ENCODE measurements at places on chromosomes 12 and 14.
A peak's percentile ranks its signal among the peaks of the same experiment; 100 is the strongest.

- peak; percentile 76 for DNase-seq
Measured at GRCh38 chr12:111645433-111645832, 40.3 kb downstream of the BRAP start.

DNA sequence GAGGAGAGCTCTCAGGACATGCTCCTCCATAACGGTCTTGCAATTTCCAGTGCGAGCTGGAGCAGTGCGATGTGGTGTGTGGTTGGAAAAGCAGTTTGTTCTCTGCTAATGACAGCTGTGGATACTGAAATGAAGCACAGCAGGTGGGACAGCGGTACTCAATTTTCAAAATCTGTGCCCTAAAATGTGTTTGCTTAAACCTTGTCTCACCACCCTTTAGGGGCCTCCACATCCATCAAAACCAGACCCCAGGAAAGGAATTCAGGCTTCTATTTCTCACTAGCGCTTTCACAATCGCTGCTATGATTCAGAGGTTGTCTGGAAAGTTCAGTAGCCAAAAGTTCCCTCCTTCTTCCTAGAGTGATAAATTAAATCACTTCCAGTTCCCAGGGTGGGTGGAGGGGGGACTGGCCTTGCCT, 440.8 kb downstream of the EGLN3 start:
- peak; percentile 27 for DNase-seq

DNA sequence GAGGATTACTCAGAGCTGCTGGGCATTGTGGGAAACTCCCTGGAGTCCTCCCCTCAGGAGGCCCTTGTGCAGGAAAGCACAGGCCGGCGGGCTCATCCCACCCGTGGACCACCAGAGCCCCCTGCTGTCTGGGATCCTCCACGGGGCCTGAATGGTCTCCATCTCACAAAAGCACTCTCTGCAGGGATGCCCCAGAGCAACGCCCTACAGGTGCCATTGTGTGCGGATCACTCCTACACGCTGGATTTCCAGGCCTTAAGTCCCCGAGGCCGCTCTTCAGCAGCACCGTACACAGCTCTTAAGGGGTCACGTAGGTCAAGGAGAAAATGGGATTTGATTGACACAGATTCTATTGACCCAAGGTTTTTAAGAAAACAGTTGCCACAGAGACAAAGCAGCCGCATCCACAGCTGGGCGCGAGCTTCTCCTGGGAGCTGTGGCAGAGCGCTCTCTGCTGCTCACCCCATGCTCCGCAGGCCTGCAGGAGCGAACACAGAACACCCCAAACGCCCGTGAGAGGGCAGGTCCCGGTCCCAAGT, 36.7 kb upstream of the RIMBP2 start:
- no peak for DNase-seq

DNA sequence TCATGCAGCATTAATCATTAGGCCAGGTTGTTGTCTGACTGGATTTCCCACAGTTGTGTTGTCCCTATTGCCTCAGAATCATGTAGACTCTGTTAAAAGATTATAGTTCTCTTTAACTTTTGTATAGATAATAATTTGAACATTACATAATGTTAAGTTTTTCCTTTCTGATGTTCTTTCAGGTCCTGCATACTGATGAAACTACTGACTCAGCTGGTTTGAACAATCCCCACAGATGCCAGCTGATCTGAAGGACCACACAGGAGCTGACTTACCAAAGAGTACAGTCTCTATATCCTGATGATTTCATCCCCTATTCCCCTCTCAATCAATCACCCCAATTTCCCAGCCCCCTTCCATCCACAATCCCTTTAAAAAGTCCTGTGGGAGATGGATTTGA, 341.2 kb upstream of the MGAT4C start:
- DNase-seq = no peak

GRCh38 chr12:6234906-6235305, 34.7 kb downstream of the CD9 start:
- no peak for DNase-seq

DNA sequence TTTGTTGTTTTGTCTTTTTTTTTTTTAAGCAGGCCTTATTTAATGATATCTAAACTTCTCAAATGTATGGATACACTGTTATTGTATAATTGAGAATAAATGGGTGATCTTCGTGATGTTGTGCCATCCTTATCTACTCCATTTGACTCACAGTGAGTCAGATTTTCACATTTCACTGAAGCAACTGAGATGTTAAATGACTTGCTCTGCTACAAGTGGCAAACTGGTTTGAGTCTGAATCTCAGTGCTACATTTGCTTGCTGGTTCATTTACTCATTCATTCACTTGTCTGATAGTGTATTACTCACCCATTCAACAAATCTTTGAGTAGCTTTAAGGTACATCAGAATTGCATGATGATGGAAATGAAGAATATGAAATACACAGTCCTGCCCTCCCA, 2.6 kb downstream of the KIAA0586 start:
- DNase-seq = peak; percentile 75

DNA sequence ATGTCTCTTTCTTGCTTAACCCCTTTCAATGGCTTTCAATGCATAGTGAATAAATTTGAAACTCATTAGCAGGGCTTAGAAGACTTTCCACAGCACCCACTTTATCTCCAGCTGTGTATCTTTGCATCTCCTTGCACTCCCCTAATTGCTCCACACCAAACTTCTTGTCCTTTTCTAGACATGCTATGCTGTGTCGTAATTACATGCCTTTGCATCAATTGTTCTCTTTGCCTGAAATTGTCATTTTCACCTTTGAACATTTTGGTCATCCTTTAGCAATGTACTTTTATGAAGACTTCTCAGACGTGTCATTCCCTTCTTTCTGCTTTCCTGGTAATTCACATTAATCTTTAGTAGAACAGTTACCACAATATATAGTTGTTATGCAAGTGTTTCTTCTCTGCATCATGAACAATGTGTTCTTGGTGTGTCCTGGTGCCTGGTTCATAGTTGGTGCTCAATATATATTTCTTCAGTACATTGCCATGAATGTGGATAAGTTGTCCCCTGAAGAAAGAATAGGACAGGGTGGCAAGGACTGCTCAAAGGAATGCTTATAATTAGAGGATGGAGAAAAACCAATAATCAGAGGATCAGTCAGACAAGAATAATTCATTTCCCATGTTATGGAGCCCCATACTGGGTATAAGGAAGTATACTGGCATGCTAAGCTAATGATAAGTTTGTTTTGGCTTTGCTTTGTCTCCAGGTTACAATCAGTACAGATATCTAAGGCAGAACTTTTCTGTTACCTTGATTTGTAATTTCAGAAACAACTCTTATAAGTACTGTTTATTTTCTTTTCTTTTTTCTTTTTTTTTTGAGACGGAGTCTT, 27.2 kb downstream of the ARF6 start:
- no peak for DNase-seq

GRCh38 chr12:17214929-17215328, 609.0 kb upstream of the LMO3 start:
- no peak for DNase-seq

- DNase-seq = no peak
Measured at GRCh38 chr12:94141892-94142291, 6.5 kb upstream of the PLXNC1 start.

- DNase-seq = no peak
Measured at GRCh38 chr12:119589097-119589496, 4.5 kb upstream of the TMEM233 start.

DNA sequence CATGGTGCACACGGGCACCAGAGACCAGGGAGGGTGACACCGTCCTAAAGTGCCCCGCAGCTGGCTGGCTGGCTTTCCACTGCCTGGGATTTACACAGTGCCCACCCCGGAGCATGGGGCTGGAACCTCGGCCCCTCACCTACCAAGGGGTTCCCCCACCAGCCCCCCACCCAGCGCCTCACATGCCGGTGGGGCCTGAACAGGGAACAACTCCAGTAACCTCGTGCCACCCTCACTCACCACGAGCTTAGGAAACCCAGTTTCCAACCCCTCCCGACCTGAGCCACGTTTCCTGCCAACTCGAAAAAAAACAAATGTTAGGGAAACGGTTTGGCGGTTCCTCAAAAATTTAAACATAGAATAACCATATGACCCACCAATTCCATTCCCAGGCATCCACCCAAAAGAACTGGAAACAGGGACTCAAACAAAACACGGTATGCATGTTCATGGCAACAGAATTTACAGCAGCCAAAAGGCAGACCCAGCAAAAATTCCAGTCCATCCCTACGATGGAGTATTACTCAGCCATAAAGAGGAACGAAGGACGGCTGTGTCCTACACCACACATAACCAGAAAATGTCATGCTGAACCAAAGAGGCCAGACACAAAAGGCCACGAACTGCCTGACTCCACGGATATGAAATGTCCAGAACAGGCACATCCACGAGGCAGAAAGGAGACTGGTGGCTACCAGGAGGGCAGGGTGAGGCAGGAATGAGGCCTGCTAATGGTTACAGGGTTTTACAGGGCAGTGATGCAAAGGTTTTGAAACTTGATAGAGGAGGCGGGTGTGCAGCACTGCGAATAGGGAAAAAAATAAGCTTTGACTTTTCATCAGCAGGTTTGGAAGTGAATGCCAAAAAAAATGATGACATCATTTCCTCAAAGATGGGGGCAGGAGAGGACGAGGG, 68.9 kb downstream of the NCOR2 start:
- no peak for DNase-seq

DNA sequence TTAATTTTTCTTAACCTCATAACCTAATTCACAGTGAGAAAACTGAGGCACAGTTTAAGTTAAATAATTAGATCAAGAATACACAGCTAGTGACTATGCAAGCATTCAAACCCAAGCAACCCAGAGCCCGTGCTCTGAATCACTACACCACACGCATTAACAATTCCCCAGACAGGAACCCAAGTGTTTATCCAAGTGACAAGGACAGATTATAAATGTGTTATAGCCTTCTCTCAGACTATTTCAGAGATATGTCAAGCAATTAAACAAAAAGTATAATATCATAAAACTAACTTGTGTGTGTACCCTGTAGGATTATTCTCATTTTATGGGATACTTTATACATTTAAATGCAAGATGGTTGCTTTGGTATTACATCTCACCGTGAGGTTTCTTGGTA, 43.8 kb downstream of the MED13L start:
- no peak for DNase-seq

DNA sequence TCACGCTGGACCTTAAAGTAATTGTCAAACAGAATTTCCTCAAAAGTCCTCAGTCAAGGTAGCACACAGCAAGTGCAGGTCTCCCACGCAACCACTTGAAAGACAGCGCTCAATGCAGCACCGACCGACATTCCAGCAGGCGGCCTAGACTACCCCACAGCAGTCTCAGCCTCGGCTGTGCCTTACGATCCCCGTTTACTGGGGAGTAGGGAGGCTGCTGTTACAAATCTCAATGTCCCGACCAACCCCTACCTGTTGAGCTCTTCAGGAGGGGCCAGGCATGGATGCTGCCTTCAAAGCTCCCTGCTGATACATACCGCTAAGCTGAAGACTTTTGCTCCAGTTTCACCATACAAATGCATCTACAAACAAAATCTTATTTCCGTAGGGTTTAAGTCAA, 21.8 kb downstream of the VPS37B start:
- no peak for DNase-seq

GRCh38 chr14:22319526-22320361, 269.3 kb downstream of the DAD1 start:
- DNase-seq = peak; percentile 51

DNA sequence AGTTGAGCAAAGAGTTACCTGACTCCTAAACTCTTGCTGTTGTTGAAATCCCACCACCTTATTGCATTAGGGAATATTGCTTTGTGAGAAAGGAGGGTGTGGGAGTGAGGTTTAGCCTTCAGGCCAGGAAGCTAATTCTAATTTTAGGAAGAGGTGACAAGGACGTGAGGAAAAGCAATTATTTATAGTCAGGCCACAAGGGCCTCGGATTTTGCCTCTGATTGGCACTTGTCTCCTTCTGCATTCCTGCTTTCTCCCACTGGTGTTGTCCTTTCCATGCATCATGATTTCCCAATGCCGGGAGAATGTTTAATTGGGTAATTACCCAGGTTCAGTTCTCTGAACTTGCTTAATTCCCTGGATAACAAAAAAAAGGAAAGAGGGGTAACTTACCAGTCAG, 37.9 kb upstream of the SLC38A2 start:
- DNase-seq = no peak

DNA sequence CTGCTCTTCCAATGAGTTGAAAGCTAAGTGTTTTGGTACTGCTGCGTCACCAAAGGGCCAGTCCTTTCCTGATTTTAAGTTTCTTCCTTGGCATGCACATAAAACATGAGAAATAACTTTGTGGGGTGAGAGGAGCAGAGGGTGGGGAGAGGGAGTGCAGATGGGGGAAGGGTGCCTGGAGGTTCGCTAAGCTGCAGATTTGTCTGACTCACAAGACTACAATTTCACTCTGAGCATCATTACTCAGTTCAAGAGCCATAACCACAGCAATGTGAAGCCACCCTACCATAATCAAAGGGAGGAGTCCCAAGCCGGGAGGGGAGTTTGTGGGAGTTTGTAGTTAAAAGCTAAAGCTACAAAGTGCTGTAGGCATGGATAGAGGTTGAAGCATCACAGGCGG, 136.1 kb downstream of the ANO2 start:
- DNase-seq = peak; percentile 92

- DNase-seq = no peak
Measured at GRCh38 chr14:74601982-74602381, 10.1 kb downstream of the LTBP2 start.

DNA sequence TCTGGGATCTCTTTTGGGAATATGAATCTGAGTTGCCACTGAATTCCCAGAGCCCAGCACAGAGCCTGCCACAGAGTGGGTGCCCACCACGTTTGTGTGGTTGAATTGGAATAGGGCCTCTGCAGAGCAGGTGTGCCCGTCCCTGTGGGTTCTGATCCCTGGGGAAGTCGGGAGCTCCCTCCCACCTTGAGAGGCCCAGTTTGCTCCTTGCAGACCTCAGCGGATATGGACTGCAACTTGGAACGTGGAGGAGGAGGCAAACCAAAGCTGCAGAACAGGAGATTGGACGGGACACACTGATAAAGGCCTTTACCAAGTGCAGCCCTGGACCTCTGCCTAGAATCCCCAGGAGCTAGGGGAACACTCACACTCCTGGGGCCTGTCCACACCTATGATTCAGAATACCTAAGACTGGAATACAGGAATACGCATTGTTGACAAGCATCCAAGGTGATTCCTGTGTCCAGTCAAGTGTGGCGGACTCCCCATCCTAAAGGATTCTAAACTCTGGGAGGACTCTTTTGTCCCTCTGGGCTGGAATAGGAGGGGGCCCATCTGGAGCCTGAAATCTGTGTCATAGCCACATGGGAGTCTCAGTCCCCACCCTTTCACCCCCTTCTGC, 2.4 kb downstream of the KRT76 start:
- no peak for DNase-seq

- DNase-seq = no peak
Measured at GRCh38 chr12:66359300-66359699, 57.0 kb downstream of the HELB start.

DNA sequence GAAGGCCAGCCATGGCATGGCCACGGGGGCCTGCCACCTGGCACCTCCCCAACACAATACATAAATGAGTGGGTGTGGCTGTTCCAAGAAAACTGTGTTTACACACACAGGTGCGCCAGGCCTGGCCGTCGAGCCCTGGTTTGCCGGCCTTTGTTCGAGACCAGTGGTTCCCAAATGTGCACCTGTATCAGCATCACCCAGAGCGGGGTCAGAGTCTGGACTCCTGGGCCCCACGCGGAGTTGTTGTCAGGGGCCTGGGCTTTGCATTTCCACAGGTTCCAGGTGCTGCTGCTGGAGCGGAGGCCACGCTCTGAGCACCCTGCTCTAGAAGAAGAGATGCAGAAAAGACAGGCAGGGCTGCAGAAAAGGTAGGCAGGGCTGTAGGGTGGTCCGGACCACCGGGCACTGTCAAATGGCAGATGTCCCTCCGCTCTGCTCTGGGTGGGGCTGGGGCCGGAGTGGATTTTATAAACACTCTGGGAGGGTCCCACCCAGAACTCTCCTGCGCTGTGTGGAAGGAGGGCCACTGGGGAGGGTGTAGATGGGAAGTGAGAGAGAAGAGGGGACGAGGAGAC, 4.2 kb upstream of the ASPG start:
- DNase-seq = no peak

All from ELR (cell line).